GF-D8 (cell line): ENCODE measurements at places on chromosomes 7 and 10.

GRCh38 chr7:20330928-20331909 is 519 bp downstream of the ITGB8 start:
- DNase-seq: no peak

DNA sequence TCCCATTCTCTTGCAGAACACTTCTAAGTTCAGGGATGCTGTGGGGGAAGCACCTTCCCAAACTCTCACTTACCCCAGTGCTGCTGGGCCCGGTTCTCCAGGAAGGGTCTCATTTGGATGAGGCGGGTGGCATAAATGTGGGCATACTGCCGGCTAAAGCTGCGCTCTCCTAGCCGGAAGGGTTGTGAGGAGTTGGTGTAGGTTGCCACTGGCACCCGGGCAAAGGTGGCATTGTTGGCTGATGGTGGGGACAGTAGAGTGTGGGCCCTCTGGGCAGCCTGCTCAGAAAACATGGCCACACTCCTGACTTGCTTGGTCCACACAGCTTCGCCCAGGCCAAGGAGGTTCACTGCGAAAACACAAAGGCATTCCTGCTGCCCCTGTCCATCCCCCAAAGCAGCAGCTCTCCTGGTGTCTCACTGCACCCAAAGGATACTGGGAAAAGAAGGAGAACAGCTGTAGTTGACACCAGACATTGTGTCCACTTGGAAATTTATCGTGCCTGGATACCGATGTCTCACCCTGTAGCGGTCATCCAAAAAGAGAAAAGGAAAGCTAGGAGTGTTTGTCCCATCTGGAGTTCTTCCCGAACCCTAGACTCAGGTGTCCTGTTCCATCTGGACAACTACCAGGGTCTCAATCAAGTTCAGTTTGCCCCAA is 1.5 kb downstream of the POLD2 start:
- no peak for DNase-seq

- DNase-seq: no peak
Measured at GRCh38 chr7:137040745-137041144, 172.3 kb downstream of the CHRM2 start.

- no peak for DNase-seq
Measured at GRCh38 chr10:106043863-106044262, 1120.6 kb downstream of the SORCS1 start.

- DNase-seq: no peak
Measured at GRCh38 chr10:93204494-93205485, 131.1 kb downstream of the CYP26A1 start.

DNA sequence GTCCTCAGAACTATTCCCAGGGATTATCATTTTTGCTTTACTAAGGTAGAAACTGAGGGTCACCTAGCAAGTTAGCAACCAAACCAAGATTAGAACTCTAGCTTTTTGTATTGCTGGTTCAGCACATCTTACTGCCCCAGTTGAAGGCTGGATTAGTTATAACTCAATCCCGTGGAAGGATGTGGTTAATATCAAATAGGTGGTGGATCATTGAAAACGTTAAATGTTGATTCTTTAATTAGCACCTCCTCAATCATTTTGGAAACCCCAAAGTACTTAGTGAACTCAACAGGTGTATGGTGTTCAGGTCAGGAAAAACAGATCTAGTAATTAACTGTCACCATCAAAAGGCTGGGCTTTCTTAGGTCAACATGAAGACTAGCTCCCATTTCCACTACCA is 152.4 kb downstream of the ARID5B start:
- DNase-seq: no peak
